ENCODE measurements at places on chromosomes 2 and 18. TPM values are rescaled to one million over a fixed set of nuclear protein-coding genes. Genes with fewer than 3 reads are reported as not detected.

DNA sequence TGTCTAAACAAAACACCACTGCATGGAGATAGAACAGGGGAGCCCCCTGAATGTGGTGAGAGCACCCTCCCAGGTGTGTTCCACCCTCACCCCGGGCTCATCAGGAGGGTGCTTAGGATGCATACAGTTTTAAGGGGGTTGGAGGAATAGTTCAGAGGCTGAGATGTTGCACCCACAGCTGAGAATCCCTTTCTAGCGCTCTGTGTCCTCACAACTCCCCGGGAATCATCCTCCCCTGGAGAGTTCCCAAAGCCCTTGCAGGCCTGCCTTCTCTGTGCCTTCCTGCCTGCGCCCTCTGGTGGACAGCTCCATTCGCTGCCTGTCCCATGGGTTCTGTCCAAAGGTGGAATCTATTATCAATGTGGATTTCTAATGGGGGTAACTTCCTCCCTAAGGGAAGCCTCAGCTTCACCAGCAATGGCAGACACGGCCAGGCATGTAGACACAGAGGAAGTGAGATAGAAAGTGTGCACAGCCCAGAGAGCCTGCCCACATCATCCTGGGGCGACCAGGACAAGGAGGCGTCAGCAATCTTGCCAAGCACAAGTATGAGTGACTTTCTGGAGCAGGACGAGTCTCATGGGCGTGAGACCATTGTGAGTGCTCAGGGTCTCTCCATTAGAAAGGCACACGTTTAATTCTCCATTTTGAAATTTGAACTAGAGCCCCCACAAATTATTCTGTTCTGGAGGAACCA, 1.2 kb upstream of the UGT1A5 start:
- peak; percentile 73 for DNase-seq

DNA sequence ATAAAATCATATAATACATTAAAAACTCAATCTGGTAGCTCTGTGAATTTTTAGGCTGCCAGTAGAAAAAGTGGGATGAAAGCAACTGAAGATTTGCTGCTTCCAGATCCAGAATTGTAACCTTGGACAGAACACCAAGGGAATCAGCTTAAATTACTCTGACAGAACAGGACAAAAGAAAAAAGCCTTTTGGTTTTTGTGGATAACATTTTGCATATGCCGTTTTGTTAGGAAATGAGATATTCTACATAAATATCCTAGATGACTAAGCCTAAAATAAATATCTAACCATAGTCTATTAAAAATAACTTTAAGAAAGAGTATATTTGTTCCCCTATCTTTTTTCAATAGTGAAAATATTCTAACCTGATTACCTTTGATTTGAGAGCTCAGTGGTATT, 148.7 kb upstream of the DOCK10 start:
- no peak for DNase-seq

GRCh38 chr2:137348301-137348700, 583.0 kb downstream of the THSD7B start:
- DNase-seq = no peak

DNA sequence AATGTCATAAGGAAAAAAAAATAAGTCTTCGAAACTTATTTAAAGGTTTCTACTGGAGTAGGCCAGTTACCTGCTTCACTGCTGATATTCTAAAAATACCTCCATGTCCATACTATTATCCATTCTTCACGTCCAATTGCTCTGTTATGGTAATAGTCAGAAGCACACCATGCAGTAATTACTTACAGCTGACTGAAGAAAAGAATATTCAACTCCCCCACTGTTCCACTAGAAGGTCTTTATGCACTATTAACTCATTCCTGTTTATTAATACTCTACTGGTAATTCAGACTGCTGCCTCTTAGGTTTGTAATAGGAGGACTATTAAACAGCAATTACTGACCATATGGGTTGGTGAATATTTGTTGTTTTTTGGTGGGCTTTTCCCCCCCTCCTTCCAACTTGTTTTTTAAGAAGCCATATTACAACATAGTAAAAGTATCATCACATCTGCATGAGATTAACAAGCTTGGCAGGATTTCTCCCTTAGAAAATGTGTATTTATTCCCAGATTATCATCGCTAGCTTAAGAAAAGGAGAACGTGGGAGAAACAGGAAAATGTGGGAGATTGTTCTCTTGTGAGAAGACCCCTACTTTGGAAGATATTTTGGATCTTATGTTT, 806.4 kb upstream of the FANCL start:
- no peak for DNase-seq

DNA sequence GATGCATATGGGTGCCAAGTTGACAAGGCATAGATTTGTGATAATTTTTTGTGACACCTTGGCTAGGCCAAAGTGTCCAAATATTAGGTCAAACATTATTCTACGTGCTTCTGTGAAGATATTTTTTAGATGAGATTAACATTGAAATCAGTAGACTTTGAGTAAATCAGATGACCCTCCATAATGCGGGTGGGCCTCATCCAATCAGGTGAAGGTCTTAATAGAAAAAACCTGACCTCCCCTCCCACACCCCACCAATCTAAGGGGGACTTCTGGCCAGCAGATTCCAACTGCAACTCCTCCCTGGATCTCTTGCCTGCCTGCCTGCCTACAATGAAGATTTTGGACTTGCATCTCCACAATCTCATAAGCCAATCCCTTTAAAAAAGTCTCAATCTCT, 118.8 kb upstream of the LMAN1 start:
- DNase-seq = no peak

DNA sequence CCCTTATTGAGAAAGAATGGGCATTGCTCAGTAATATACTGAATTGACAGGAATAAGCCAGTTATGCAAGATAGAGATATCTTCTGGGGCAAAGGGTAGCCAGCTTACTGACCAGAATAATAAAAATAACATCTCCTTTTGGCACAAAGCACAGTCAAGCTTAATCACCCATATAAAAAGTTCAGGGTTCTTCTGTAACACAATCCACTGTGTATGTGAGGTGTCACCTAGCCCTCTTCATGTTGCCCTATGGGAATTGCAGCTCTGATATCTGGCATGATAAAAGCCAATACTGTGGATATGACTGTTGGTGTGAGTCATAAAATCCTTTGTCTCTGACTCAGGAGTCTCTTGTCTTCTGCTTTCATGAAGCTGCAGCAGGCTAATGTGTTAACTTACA, 90.8 kb downstream of the DSEL start:
- DNase-seq = no peak

GRCh38 chr2:241096979-241097378, 5.1 kb downstream of the MTERF4 start:
- DNase-seq = no peak

GRCh38 chr2:221562226-221562625, 9.9 kb downstream of the EPHA4 start:
- DNase-seq = no peak

- DNase-seq = peak; percentile 80
These were observed at the start of gene SETBP1 for GRCh38 chr18:44680273-44681075. Gene SETBP1 (plus strand): TSS chr18:44680888. CDS start chr18:44701347, 20,459 bp downstream.

- no peak for DNase-seq
These were observed 13.8 kb upstream of the YWHAQ start for GRCh38 chr2:9644603-9645002.

- no peak for DNase-seq
These were observed 16.8 kb downstream of the ST8SIA5 start for GRCh38 chr18:46740046-46740445.

DNA sequence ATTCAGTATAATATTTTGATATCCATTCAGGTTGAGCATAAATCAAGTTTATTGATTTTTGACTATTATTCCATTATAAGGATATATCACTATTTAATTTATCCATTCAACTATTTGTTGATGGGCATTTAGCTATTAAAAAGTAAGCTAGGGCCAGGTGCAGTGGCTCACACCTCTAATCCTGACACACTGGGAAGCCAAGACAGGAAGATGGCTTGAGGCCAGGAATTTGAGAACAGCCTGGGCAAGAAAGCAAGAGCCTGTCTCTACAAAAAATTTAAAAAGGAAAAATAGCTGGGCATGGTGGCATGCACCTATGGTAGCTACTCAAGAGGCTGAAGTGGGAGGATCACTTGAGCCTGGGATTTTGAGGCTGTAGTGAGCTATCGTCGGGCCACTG, 183.5 kb downstream of the HNMT start:
- DNase-seq = no peak

DNA sequence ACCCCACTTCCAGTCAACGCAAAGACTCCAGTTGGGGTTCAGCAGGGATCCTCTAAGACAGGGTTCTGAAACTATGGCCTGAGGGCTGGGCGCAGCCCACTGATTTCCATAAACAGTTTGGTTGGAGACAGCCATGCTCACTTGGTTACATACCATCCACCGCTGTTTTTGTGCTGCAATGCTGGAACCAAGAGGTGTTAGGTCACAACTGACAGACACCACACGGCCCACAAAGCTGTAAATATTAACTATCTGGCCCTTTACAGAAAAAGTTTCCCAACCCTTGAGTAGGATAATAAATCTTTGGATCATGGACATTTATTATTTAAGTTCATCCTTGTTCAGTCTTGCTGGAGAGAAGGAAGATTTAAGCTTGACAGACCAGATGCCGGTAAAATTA, 8.4 kb upstream of the CD226 start:
- DNase-seq = no peak

DNA sequence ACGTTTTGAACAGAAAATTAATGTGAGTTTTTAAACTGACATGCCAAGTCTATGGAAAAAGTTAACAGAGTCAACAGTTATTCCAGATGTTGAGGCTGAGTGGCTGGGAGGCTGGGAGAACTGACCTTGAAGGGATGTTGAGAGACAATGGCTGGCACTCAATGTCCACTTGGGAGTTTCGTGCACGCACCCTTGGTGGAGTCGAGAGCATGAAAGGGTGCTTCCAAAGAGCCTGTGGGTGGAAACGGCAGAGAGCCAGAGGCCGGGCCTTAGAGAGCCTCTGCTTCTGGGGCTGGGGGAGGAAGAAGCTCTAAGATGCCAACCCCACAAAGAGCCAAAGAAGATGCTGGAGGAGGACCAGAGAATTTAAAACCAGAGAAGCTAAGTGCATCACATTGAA, 63.4 kb upstream of the L3MBTL4 start:
- no peak for DNase-seq

DNA sequence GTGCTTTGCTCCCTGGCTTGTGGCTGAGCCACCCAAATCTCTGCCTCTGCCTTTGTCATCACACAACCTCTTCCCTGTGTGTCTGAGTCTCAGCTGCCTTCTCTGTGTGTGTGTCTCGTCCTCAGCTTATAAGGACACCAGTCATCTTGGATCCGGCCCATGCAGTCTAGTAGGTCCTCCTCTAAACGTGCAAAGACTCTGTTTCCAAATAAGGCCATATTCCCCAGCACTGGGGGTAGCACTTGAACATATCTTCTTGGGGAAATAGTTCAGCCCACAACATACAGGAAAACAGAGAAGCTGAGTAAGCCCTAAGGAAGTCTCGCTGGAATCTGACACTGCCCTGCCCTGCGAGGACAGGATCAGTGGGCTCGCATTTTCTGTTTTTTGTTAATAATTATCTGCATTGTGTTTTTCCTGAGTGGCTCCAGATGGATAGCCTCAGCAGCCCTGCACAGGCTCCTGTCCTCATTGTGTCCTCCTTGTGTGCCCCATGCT, 42.1 kb downstream of the MTCL1 start:
- DNase-seq = no peak

- no peak for DNase-seq
These were observed 65.0 kb downstream of the HNMT start for GRCh38 chr2:138029276-138029675.

Gene TMEM17
- total RNA-seq = 1.7 TPM

Gene ATG9A
- 32.5 TPM for total RNA-seq

Gene NEB
- 0.14 TPM for total RNA-seq

Gene ANKRD30BL
- not detected for total RNA-seq

Gene SKOR2
- 0.15 TPM for total RNA-seq

Gene CXCR1
- not detected for total RNA-seq

Gene CD8B
- total RNA-seq = 0.37 TPM

Gene PLEK
- not detected for total RNA-seq

Gene TNFAIP6
- total RNA-seq = 0.28 TPM

Gene CABLES1
- 22.5 TPM for total RNA-seq

Gene NEU2
- total RNA-seq = not detected

Gene PDE11A
- 1.2 TPM for total RNA-seq

Gene GNLY
- total RNA-seq = not detected
